ENCODE measurements at places on chromosomes 7 and 10. TPM values are rescaled to one million over a fixed set of nuclear protein-coding genes. Genes with fewer than 3 reads are reported as not detected.

The AKR1D1 gene
- total RNA-seq = not detected

The CFAP69 gene
- total RNA-seq = 2.5 TPM

The ZNF727 gene
- not detected for total RNA-seq

The CAMK1D gene
- 0.52 TPM for total RNA-seq

The HECW1 gene
- total RNA-seq = not detected

The GATA3 gene
- total RNA-seq = 0.11 TPM

The WNT16 gene
- total RNA-seq = not detected

The PRKCQ gene
- 0.47 TPM for total RNA-seq

The PSD gene
- 0.10 TPM for total RNA-seq

The HOXA10 gene
- total RNA-seq = 14.6 TPM

The MYOZ1 gene
- 4.7 TPM for total RNA-seq

The MMP21 gene
- not detected for total RNA-seq

The KMT2C gene
- 38.0 TPM for total RNA-seq

The ASZ1 gene
- not detected for total RNA-seq

The NODAL gene
- total RNA-seq = not detected

The NRCAM gene
- 60.4 TPM for total RNA-seq

The SPAM1 gene
- total RNA-seq = not detected
